Dorsolateral prefrontal cortex (tissue), 122 donors: ENCODE measurements at places on chromosomes 13 and 19.
A peak's percentile ranks its signal among the peaks of the same experiment; 100 is the strongest.

- DNase-seq = no peak
These were observed 3.3 kb upstream of the F10 start for GRCh38 chr13:113119166-113119821.

DNA sequence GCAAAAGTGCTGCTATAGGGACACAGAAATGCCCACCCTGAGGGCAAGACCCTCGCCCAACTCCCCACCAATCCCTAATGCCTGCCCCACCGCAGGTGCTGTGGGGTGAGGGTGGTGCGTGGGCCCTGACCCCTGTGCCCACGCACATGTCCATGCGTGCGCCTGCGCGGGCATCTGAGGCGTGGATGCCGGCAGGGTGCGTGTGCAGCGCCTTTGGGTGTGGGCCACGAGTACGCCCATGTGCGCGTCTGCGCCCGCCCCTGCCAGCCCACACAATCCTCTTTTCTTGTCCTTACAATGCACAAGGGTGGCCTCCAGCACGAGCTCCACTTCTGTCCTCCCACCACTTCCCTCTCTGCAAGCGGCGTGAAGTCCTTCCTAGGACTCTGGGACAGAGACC is 14.3 kb downstream of the FUT6 start:
- no peak for DNase-seq

DNA sequence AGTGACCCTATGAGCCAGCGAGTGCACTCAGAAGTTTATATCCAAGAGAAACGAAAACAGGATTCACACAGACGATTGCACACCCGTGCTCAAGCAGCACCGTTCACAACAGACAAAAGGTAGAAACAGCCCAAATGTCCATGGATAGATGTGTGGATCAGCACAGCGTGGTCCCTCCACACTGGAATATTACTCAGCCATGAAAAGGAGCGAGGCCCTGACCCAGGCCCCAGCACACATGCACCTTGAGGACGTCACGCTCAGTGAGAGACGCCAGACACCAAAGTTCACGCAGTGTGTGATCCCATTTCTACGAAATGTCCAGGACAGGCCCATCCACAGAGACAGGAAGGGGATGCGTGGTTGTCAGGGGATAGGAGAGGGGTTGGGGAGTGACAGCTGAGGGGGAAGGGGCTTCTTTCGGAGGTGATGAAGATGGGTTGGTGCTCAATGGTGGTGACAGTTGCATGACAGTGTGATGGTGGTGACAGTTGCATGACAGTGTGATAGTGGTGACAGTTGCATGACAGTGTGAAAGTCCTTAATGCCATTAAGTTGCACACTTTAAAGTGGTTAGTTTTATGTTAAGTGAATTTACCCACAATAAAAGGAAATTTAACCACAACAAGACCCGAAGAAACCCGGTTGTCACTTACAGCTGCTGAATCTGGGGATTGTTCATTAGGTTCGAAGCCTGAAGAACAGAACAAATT is 18.9 kb upstream of the SLC39A3 start:
- no peak for DNase-seq

DNA sequence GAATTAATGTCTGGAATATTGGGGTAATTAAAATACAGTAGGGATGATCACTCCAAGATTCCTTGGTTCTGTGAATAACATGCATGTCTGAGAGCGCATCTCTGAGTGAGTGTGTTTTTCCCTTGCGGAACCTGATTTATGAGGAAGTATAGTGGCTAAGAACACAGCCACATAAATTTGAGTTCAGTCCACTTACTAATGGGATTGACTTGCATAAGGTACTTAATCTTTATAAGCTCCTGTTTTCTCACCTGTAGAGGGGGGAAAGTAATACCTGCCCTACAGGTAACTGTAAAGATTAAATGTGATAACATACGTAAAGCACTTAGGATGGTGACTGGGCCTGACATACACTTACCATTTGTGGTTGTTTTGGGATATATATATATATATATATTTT is 60.8 kb downstream of the KLF5 start:
- no peak for DNase-seq

DNA sequence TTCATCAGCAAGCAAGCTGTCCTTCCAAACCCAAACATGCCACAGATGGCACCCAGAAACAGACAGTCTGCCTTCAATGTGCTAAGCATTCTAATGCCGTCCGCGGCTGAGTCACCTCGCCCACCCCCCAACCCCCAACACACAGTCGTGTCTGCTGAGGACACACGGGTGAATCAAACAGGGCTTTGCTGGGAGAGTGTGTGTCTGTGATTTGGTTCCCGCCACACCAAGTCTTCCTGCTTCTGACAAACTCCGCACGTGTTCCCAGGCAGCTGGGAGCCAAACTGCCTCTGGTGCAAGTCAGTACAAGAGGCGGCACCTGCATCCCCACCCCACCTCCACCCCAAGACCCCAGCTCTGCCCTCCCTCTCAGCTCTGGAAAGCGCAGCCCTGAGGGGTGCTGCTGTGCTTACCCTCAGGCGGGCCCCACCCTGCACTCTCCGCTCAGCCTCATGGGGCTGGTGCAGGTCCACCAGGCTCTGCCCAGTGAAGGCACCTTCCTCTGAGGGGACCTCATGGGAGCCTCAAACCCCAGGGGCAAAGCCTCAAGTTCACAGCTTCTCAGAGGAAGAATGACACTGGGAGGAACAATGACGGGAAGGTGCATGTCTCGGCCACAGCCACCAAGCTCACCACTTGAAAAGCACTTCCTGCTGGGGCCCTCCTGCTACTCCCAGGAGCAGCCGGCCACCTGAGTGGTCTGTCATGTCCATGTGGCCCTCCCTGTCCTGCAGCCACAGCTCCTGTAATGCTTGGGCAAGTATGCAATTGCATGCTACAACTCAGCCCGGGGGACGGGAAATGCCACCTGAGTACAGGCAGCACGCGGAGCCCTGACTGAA is 15.0 kb upstream of the SLC35E1 start:
- peak; percentile 56 for DNase-seq

DNA sequence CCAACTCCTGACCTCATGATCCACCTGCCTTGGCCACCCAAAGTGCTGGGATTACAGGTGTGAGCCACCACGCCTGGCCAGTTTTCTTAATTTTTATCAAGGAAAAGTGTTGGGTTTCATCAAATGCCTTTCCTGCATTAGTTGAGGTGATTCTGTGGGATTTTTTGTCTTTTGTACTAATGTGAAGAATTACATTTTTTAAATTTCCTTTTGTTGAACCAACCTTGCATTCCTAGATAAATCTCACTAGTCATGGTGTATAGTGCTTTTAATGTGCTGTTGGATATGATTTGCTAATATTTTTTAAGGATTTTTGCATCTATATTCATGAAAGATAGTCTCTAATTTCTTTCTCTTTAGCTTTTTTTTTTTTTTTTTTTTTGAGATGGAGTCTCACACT is 2.4 kb upstream of the ZNF560 start:
- DNase-seq = no peak

GRCh38 chr19:7971553-7972520 is 28.4 kb upstream of the TIMM44 start:
- DNase-seq = peak; percentile 45

GRCh38 chr13:110426735-110427134 is 119.7 kb downstream of the COL4A2 start:
- no peak for DNase-seq

- DNase-seq = no peak
These were observed 112.6 kb downstream of the KCNRG start for GRCh38 chr13:50127726-50128291.

DNA sequence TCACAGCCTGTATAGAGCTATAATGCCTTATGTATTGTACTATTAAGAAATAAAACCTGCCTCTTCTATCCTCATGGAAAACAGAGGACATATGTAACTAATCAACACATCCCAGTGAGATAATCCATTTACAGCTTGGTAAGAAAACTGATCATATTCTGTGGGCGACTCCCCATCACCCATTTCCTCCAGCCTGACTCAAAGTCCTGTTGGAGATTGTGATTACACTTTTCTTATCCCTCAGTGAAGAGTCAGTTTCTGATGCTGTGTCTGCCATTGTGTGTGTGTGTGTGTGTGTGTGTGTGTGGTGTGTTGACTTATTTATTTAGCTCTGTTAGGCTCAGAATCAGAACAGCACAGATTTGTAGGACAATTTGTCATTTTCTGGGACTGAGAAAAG is 212.8 kb downstream of the FGF9 start:
- no peak for DNase-seq

- DNase-seq = peak; percentile 30
These were observed 17.1 kb upstream of the GPC5 start for GRCh38 chr13:91381371-91381770.

DNA sequence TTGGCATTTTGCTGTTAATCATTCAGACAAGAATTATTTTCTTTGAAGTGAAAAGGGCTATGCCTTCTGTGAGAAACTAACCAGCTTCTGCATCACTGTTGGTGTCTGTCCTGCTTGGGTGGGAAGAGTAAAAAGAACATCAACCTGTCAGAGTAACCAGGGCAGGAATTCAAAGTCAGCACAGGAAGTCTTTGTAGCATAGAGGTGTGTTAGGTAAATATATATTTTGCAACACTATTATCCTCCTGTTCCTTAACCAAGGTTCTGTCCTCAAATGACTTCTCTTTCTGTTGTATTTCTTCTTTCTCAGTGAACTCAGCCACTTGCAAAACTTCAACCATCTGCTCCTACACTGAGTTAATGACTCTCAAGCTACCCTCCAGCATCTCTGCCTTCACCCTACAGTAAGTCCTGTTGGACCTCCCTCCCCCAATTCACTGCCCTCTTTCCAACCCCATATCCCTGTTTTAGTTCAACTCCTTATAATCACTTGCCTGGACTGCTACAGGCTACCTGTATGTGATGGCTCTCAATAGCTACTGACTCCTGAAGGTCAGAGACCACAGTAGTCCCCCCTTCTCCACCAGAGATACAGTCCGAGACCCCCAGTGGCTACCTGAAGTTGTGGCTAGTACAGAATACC is 49.9 kb downstream of the SMAD9 start:
- no peak for DNase-seq

GRCh38 chr13:37741536-37741935 is 128.0 kb downstream of the TRPC4 start:
- DNase-seq = no peak

GRCh38 chr13:68727798-68728197 is 1379.8 kb upstream of the ATXN8OS start:
- no peak for DNase-seq

- DNase-seq = no peak
These were observed 676.2 kb downstream of the GPC5 start for GRCh38 chr13:92074658-92075057.

DNA sequence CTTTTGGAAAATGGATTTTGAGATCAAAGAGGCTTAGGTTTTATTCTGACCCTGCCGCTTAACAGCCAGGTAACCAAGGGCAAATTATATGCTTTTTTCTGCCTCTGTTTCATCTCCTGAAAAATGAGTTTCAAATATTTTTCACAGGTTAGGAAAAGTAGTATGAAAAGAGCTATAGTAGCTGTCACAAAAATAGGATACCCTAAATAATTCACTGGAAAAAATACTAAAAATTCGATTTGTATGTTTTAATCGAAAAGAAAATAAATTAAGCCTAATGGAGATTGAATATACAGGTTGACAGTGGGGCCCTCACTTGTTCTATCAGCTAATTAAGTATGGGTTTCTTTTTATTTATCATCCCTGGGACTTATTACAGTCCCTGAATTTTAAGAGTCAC is 58.3 kb downstream of the RNF6 start:
- no peak for DNase-seq

DNA sequence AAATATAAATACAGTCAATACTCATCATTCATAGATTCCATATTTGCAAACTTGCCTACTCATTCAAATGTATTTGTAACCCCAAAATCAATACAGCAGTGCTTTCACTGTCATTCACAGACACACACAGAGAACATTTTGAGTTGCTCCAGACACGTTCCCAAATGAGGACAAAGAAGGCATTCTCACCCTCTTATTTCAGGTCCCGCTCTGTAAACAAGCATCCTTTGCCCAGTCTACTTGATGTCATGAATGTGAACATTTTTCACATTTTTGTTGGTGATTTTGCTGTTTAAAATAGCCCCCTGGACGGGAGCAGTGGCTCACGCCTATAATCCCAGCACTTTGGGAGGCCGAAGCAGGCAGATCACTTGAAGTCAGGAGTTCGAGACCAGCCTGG is 15.5 kb downstream of the C19orf47 start:
- no peak for DNase-seq

DNA sequence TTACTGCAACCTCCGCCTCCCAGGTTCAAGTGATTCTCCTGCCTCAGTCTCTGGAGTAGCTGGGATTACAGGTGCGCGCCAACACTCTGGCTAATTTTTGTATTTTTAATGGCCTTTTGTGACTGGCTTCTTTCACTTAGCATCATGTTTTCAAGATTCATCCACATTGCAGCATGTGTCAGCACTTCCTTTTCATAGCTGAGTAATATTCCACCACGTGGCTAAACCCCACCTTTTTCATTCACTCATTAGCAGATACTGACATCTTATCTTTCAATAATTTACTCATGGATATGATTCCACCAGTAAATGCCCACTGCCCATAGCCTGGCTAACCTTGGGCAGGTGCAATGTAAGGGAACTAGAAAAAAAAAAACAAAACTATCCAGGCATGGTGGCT is 6.9 kb downstream of the C5AR1 start:
- no peak for DNase-seq

GRCh38 chr19:3509566-3509989 is 3.5 kb downstream of the FZR1 start:
- DNase-seq = peak; percentile 78

DNA sequence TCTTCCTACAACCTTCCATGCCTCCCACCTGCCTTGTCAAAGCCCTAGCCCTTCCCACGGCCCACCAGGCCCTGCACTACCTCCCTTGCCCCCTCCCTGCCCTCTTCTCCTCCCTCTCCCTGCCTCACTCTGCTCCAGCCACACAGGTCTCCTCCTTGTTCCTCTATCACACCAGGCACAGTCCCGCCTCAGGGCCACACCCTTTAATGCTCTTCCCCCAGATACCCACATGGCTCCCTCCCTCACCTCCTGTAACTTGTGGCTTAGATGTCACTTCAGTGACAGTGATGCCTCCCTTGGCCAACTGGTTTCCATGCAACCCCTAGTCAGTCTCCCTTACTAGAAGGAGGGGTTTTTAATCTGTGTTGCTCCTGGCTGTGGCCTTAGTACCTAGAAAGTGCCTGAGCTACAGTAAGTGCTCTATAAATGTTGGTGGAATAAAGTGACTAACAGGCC is 1.3 kb downstream of the SIRT6 start:
- no peak for DNase-seq

GRCh38 chr13:114313061-114313860 is 1.0 kb upstream of the CHAMP1 start:
- no peak for DNase-seq

DNA sequence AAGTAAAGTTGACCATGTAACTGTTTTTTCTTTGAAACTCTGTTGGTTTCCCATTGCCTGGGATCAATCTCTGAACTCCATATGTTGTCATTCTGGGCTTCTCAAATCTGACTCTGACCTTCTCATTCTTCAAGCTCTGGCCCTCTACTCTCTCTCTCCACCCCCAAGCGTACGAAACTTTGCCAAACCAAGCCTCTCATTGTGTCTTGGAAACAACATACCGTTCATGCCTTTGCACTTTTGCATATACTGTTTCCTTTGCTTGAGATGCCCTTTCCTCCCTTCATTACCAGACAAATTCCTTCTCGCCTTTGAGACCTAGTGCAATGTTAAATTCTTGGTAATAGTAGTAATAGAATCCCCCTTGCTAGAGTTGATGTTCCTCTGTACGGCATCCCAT is 113.7 kb downstream of the OLFM4 start:
- no peak for DNase-seq
